AG08396 (cell line): ENCODE measurements at places on chromosomes 4 and X.

DNA sequence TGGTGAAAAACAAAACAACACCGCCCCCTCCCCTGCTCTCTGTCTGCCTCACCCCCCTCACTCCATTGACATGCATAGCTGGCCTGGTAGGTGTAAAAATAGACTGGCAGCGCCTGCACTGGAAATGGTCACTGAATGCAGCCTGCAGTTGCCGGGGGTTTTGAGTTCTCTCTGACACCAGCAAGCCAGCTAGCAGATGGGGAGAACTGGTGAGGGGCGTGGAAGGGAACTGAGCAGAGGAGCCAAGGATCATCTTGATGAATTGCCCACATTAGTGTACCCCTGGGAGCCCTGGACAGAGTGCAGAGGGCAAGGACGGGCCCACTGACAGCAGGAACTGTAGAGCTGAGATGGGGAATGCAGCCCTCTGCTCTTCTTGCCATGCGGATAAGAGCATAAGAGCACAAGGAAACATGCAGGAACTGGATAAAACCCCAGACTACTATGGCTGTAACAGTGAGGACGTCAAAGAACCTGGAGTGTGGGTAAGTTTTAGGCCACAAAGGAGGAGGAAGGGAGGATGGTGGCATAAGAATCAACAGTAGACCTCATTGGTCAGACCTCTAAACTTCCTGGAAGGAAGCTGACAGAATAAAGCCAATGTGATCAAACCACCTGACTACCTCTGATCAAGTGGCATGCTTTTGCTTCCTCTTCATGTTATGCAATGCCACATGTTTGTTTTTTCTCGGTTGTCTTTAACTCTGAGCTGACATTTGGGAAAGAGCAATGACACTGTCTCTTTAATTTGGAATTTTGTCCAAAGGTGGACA lies 96.3 kb downstream of the ANK2 start:
- no peak for DNase-seq

DNA sequence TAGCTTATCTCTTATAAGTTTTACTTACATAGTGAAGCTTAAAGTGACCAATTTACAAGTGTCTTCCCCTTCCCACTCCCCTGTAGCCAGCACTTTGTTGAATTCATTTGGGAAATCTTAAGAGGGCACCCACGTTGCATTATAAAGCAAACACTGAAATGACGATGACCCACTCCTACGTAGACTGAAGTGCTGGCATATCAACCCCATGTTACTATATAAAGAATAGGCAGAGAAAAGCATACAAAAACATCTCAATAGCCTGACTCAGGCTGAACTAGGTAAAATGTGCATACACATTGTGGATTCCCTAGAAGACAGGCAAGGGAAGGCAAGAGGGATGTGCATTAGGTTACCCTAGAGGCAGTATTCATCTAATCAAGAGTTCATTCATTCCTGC lies 313.4 kb downstream of the TENM3 start:
- DNase-seq = no peak

- DNase-seq = no peak
Observed at GRCh38 chrX:69813677-69814076, 197.8 kb downstream of the EDA start.

- DNase-seq = no peak
Observed at GRCh38 chr4:25095837-25096236, 64.4 kb downstream of the SEPSECS start.

GRCh38 chrX:42195506-42195905 lies 272.2 kb upstream of the CASK start:
- no peak for DNase-seq

DNA sequence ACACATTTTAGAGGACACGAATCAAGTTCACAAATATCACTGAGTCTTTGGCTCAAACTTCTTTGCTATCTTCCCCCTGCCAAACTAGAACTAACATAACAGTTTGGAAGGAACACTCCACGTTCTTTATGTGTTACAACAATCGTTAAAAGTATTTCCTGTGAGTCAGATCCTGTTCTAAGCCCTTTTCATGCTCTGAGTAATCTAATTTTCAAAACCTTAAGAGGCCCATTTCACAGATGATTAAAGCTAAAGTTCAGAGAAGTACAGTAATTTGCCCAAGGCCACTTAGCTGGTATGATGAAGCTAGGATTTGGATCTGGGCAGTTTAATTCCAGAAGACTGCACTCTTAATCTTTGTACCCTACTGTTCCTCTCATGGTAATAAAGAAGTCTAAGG lies 854.4 kb upstream of the INTU start:
- peak; percentile 37 for DNase-seq

- DNase-seq = no peak
Observed at GRCh38 chrX:4588466-4588865, 875.0 kb upstream of the PRKX start.

GRCh38 chr4:87097075-87097474 lies 123.3 kb downstream of the KLHL8 start:
- DNase-seq = no peak

DNA sequence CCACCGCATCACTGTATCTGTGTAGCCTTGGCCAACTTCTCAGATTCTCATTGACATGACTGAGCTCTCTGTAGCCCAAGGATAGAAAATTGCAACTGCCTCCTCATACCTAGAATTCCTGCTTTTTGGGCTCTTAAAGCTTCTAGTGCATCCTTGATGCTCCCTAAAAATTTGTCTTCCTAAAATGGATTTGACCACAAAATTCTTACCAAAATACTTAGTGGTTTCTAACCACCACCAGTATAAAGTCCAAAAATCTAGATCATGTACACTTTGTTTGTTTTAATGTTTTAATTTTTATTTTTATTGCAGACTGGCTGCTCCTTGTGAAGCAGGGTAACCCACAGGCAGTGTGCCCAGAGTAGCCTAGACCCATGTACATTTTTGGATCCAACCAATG lies 75.5 kb downstream of the TBC1D9 start:
- DNase-seq = no peak

GRCh38 chrX:109934434-109934833 lies 68.5 kb upstream of the TMEM164 start:
- DNase-seq = no peak

- DNase-seq = peak; percentile 81
Observed at GRCh38 chr4:184383497-184384055, 90.8 kb downstream of the IRF2 start.

DNA sequence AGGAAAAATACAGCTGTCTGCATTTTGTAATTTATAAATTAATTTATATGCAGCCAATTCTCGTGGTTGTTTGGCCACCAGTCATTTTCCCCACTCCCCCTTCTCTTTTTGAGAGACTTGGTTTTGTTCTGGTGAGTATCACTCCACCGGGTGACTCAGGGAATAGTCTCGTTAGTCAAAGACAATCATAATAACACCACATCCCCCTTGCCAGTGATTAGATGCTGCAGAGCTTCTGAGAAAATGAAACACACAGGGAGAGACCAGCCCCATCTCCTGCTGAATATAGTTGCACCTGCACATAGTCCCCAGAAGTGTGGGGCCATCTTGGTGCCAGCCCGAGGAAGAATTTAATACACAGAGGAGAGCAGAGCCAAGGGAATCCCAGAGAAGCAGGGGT lies 8.0 kb upstream of the FNIP2 start:
- DNase-seq = no peak

DNA sequence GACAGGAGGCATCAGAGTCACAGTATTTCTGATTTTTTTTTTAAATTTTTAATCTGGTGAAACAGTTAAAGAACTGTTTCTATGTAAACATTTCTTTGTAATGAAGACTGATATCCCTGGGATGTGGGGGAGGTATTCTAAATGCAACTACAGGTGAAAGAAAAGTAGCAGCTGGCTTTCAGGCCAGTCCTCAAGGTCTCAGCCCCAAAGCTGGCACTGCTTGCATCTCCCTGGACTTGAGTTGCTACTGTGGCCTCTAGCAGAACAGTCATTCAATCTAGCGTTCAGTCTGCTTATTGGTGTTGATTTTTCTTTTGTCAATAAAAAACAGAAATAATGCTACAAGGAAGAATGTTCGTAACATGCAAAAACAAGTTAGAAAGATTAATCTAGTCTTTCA lies 4.9 kb downstream of the MBNL3 start:
- DNase-seq = no peak

DNA sequence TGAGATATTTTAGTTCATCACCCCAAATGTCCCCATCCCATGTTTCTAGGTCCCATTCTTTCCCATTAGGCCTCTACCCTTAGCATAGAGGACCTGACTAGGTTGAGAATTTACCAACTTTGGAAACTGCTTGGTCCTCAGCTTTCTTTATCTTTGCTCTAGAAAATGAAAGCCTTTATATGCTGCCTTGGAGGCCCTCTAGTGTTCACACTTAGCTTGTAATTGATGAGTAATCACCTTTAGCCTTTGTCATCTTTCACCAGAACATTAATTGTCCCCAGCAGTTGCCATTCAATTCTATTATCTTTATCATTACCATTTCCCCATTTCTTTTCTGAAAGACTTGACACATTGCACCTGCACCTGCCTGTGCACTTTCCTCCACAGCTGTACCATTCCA lies 589.2 kb upstream of the NR3C2 start:
- DNase-seq = no peak

- DNase-seq = no peak
Observed at GRCh38 chr4:151850791-151851213, 90.0 kb upstream of the GATB start.

DNA sequence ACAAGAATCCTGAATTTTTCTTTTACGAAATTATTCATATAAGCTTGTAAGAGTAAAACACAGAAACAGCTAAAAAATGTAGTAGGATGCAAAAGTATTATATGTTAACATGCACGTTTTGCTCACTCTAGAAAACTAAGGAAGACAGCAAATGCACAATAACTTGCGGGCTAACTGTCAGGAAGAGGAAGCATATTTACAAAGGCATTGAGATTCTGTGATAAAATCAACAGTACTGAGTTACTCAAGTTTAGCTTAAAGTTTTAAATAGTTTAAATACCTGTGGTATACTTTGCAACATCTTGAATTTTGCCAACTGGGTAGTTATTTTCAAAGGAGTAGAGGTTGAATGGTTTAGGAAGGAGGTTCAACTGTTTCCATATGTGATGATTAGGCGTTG lies 37.0 kb downstream of the SH2D1A start:
- DNase-seq = no peak

GRCh38 chrX:69067841-69068240 lies 97.4 kb downstream of the PJA1 start:
- no peak for DNase-seq

GRCh38 chrX:150081076-150081475 lies 142.8 kb upstream of the EOLA2 start:
- DNase-seq = no peak

GRCh38 chrX:112577146-112577545 lies 102.6 kb downstream of the LHFPL1 start:
- no peak for DNase-seq

DNA sequence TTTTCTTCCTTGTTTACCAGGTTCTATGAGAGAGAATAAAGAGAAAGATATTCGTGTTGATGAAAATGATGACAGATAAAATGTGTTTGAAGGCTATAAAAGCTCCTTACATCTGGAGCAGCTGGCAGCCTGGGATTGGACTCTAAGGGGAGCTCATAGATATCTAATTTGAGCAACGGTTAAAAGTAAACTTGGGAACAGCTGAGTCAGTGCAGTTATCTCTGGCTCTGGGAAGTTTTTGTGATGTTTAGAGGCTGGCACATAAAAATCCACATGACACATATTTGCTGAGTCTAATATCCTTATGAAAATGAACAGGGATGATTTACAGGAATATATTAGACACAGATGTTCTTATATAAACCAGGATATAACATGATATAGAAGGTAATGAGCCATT lies 331.8 kb upstream of the TENM3 start:
- no peak for DNase-seq

GRCh38 chrX:110851780-110852179 lies 56.2 kb upstream of the CHRDL1 start:
- DNase-seq = no peak

DNA sequence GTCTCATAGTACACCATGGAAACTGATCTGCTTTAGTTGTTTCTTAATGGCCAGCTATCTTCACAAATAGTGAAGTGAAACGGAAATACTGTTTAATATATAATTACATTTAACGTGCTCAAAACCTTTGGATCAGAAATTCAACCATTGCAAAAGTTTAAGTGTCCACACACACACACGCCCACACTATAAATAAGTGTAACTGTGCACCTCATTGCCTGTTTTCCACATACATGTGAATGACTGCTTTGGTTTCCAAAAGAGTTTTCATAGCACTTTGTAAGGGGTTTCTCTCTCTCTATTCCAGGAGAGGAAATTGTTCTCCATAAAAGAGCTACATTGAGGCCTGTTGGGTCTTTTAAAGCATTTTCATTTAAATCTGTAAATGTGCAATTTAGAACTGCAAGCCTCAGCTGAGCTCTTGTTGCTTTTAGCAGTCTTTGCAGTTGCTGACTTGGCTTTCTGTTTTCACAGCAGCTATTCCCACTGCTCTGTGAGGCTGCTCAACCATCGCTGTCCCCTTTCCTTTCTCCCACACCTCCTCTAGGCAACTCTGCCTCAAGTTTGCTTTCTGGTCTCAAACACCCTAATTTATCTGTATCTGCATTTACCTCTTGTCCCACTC lies 94.5 kb downstream of the RAPGEF2 start:
- no peak for DNase-seq

DNA sequence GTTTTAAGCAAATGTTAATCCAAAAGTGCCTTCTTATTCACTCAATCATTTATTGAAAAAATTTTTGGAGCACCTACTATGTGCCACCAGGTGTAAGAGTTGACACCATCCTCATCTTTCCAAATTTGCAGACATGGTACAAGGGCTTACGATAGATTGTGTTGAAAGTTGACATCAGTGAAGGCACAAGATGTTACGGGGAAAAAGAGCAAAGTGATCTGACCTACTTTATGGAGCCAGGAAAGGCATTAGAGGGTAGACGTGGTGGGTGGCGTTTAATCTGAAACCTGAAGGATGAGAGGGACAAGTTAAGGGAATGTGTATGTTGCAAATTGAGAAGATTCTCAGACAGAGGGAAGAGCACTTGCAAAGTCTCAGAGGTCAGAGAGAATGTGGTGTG lies 167.8 kb upstream of the HAND2 start:
- DNase-seq = no peak

GRCh38 chr4:15934259-15934658 lies 4.3 kb downstream of the FGFBP1 start:
- no peak for DNase-seq

- DNase-seq = no peak
Observed at GRCh38 chr4:2095236-2096072, 36.3 kb downstream of the NAT8L start.

DNA sequence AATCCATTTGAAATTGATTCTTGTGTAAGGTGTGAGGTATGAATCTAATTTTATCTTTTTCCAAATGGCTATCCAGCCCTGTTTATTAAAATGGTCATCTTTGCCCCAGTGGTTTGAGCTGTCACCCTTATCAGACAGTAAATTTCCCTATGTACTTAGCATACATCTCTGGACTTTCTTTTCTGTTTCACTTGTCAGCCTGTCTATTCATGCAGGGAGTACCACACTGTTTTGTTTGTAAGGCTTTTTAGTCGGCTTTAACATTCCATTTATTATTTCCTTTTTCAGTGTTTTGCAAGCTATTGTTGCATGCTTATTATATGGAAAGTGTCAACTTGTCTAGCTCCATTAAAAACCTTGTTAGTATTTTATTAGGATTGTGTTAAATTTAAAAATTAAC lies 155.8 kb downstream of the STAG2 start:
- DNase-seq = no peak
